Thymus (tissue), 14 donors: ENCODE measurements at places on chromosomes 1 and 21. TPM values are rescaled to one million over a fixed set of nuclear protein-coding genes. Genes with fewer than 3 reads are reported as not detected.
A peak's percentile ranks its signal among the peaks of the same experiment; 100 is the strongest.

The CALML6 gene
- polyA plus RNA-seq, result 7.1 TPM

The CRYAA gene
- polyA plus RNA-seq, result 2.3 TPM

The FCGR3A gene
- polyA plus RNA-seq, result 41.1 TPM

The DISP3 gene
- polyA plus RNA-seq, result 0.82 TPM

The RUNX3 gene
- 13.6 TPM for polyA plus RNA-seq

The DRAXIN gene
- 0.14 TPM for polyA plus RNA-seq

The PIK3CD gene
- 30.4 TPM for polyA plus RNA-seq

The LAPTM5 gene
- 364 TPM for polyA plus RNA-seq

The PTPN22 gene
- 35.2 TPM for polyA plus RNA-seq

The IFI44 gene
- polyA plus RNA-seq, result 124 TPM

The LRRC71 gene
- 0.11 TPM for polyA plus RNA-seq

The CRP gene
- polyA plus RNA-seq, result 1.3 TPM

The TCHH gene
- 1.4 TPM for polyA plus RNA-seq

The PRAMEF27 gene
- 0.07 TPM for polyA plus RNA-seq

The FAAH gene
- polyA plus RNA-seq, result 33.7 TPM

The TMCC2 gene
- 3.7 TPM for polyA plus RNA-seq

GRCh38 chr21:40176724-40177123, 309.5 kb downstream of the PCP4 start:
- DNase-seq, result no peak

DNA sequence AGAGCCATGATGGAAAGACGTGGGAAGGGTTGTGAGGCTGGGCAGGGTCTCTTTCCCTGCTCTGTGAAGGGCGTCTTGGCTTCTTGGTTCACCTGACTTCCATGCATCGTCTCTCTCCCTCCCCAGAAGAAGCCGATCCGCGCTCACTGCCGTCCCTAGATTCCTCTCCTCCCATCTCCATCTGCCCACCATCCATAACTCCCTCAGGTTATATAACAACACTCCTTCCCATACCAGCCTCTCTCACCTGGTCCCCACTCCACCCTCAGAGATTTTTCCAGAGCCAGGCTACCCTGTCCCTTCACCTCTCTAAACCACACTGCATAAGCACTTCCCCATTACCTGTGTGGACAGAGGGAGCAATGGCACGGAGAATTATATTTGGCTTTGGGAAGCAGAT, 6.0 kb downstream of the KCND3 start:
- no peak for DNase-seq

DNA sequence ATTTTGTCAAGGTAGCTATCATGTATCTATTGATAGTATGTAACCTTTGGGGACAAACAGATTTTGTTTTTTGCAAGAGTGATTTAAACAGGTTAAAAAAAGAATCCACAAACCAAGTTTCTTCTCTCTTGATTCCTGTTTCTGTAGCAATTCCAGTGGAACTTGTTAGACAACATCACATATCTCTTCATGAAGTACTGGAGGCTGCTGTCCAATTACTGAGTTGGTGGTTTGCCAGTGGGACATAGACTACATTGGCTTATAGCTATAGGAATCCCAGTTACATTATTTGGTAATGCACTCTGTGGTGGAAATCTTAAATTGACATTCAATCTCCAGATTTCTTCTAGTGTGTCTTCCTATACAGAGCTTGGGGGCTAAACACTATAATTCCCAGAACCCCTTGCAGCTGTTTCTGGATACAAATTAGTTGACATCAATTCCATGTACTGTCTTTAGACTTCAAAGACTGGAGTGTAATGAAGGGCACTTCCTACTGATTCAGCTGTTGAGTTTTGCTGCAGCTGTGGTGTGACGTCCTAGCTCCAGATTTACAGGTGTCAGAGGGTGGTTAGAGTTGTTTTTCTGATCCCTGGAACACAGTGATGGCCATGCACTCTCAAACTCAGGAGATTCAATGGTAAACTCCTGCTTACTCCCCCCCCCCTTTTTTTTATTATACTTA, 29.4 kb upstream of the GCLM start:
- no peak for DNase-seq

GRCh38 chr1:247337250-247337746, 5.6 kb upstream of the ZNF496 start:
- DNase-seq, result no peak

DNA sequence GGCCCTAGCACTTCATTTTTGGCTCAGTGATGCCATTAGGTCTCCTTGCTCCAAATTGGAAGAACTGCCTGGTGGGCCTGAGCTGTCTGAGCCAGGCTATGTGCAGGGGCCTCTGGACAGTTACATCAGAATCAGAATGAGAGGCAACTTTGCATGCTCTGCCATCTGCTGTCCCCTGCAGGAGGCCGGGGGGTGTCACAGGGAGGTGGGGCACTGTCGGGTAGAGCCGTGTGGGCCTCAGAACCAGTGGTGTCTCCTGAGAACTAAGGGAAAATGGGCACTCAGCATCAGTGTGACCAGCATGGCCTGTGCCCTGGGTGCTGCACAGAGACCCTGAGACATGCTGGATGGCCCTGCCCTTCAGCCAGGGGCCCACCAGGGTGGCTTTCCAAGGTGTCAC, 47.0 kb upstream of the COL6A1 start:
- no peak for DNase-seq

- DNase-seq, result no peak
Observed at GRCh38 chr1:159916242-159917051, 8.9 kb downstream of the TAGLN2 start.

- no peak for DNase-seq
Observed at GRCh38 chr21:15000081-15000480, 64.7 kb downstream of the NRIP1 start.

GRCh38 chr1:233005156-233005555, 54.7 kb downstream of the NTPCR start:
- no peak for DNase-seq

- no peak for DNase-seq
Observed at GRCh38 chr1:150110116-150110515, 39.6 kb upstream of the PLEKHO1 start.

GRCh38 chr1:20469406-20470076, 16.5 kb downstream of the CAMK2N1 start:
- no peak for DNase-seq

GRCh38 chr1:169110236-169110635, 3.7 kb downstream of the ATP1B1 start:
- DNase-seq, result no peak

GRCh38 chr1:27109103-27109822, 45.7 kb downstream of the SLC9A1 start:
- no peak for DNase-seq

GRCh38 chr1:232334811-232335210, 295.1 kb downstream of the SIPA1L2 start:
- DNase-seq, result no peak

DNA sequence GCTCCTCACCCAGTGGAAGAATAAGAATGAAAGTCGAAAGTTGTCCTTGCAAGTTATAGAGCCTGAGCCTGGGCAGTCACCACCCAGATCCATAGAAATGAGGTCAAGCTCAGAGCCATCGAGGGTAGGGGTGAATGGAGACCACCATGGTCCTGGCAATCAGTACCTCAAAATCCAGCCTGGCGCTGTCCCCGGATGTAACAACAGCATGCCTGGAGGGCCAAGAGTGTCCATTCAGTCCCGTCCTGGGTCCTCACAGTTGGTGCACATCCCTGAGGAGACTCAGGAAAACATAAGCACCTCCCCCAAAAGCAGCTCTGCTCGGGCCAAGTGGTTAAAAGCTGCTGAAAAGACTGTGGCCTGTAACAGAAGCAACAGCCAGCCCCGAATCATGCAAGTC, 41.8 kb downstream of the PLPPR4 start:
- no peak for DNase-seq

DNA sequence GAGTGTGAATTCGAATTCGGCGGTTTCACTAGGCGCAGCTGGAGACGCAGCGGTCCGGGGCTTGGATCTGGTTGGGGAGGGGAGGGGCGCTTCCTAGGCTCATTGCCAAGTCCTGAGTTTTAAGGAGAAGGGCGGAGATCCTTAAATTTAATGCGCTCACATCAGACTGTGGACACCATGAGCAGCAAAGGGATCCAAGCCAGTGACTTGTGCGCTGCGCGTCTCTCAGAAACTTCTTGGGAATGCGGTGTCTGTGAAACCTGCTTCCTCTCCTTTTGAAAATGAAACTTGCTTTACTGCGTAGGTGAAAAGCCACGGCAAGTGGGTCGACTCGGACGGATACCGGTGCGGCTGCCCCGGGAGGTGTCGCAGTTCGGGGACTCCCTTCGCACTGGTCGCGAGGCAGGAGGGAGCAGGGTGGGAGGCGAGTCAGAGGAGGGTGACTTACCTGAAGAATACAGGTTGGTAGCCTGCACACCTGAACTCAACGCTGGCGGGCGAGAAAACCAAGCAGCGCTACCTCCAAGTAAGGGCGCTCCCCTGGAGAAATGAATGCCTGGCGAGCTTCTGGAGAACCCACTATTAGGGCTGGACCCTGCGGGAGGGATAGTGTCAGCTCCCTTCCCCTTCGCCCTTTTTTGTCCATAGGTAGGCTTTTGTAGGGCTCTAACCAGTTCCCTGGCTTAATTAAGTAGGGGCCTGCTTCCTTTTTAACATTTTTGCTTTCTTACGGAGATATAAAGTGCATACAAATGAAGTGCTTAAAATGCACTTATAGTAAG, 992 bp downstream of the TENT5C start:
- no peak for DNase-seq

DNA sequence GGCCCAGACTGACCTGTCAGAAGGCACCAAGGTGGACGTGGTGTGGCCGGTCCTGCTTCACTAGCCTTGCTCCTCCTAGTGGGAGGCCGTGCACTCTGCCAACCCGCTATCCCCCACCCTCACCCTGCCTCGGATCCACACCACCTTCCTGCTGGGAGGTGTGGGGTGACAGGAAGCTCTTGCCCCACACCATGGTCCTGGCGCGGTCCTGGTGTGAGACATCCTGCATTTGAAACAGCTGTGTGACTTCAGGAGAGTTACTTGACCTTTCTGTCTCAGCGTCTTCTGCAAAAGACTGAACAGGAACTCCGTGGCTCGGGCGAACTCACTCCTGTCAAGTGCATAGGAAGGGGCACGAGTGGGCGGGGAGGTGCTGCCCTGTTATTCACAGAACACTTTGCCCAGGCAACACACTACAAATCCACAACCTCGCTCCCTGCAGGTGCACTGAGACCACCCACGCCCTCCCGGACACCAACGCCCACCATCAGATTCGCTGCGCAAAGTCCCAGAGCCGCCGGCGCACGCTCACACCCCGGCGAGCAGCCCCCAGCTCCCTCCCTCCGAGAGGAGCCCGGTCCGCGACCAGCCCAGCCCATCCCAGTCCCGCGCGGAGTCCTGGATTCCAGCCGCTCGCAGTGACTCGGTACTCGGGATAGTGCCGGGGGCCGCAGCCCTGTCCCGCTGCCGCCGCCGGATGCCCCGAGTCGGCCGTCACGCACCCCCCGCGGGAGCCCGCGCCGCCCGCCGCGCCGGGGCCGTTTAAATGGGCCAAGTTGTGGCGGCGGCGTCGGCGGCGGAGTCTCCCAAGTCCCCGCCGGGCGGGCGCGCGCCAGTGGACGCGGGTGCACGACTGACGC, at the start of gene SAMD11:
Gene SAMD11, plus strand, starts transcription at position 793 of the 860 bp plus-strand sequence. CDS start 509 bp downstream, outside the sequence.
- peak; percentile 46 for DNase-seq

- DNase-seq, result no peak
Observed at GRCh38 chr1:51644533-51645197, 27.8 kb downstream of the OSBPL9 start.

DNA sequence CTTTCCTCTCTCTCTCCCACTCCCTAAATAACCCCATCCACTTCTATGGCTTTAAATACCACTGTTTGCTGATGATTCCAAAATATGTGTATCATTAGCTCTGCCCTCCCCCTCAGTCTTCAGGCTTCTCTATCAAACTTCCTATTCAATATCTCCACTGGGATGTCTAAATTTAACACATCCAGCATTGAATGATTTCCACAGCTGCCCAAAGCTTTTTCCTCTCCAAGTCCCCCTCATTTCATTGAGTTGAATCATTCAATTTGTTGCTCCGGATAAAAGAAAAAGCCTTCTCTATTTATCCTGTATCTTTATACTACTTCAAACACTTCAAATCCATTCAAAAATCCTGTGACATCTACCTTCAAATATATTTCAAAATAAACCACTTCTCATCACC, 225.0 kb downstream of the SEC16B start:
- no peak for DNase-seq

DNA sequence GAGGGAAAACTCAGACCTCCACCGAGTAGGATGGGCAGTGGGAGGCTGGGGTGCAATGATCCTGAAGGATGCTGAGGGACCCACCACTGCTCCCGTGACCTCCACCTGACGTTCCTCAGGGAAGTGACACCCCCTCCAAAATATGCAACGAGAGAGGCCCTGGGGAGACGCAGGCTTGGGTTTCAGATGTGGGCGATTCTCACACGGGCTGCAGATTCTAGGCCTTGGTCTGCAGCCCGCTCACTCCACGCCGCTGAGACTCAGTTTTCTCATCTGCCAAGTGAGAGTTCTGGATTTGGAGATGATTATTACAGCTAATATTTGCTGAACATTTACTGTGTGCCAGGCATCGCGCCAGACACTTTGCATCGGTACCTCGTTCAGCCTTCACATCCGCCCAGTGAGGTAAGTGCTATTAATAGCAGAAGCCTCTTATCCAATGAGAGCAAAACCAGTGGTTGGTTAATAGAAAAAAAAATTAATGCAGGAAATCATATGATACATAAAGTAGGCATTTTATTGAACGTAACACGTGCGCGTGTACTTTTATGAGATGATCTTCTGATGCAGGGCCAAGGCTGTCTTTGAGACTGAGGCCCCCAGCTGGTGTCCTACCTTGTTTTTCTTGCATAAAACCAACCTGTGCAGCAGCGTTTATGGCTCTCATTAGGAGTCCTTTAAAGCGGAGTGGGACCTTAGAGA, 102.0 kb upstream of the RUNX3 start:
- no peak for DNase-seq

DNA sequence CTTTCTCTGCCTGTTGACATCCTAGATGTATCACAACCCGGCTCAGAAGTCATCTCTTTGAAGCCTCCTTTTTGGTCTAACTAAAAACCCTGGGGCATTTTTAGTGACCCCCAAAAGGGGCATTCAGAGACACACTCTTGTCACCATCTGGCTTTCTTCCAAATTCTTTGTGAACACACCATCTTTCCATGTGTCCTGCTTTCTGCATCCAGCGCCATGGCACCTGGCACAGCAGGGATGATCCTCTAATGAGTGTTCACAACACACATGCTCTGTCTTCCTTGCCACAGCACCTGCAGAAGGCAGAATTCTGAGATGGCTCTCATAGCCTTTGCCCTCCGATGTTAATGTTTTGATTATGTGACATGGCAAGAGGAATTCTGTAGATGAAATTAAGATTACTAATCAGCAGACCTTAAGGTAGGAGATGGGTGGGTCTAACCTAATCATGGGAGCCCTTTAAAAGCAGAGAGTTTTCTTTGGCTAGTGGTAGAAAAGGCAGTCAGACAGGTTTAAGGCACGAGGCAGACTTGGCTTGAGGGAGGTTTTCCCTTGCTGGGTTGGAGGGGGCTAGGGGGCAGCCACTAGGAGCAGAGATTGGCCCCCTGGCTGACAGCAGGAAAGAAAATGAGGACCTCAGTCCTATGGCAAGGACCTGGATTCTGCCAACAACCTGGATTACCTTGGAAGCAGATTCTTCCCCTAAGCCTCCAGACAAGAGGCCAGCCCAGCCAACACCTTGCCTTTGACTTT, 4.9 kb upstream of the TMEM61 start:
- no peak for DNase-seq
